ENCODE measurements at places on chromosomes 16 and 17.
A peak's percentile ranks its signal among the peaks of the same experiment; 100 is the strongest.

DNA sequence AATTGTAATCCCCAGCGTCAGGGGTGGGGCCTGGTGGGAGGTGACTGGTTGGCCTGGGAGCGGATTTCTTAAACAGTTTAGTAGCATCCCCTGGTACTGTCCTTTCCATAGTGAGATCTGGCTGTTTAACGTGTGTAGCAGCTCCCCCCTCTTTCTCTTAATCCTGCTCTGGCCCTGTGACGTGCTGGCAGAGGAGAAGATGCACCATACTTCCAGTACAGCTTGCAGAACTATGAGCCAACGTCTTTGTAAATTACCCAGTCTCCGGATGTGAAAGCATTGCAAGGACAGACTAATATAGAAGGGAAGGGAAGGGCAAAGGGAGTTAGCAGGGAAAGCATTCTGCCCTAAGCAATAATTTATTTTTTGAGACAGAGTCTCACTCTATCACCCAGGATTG is 83.9 kb downstream of the RMI2 start:
- no peak for DNase-seq

- peak; percentile 59 for DNase-seq
These were observed 19.7 kb upstream of the SHISA9 start for GRCh38 chr16:12881740-12882139.

DNA sequence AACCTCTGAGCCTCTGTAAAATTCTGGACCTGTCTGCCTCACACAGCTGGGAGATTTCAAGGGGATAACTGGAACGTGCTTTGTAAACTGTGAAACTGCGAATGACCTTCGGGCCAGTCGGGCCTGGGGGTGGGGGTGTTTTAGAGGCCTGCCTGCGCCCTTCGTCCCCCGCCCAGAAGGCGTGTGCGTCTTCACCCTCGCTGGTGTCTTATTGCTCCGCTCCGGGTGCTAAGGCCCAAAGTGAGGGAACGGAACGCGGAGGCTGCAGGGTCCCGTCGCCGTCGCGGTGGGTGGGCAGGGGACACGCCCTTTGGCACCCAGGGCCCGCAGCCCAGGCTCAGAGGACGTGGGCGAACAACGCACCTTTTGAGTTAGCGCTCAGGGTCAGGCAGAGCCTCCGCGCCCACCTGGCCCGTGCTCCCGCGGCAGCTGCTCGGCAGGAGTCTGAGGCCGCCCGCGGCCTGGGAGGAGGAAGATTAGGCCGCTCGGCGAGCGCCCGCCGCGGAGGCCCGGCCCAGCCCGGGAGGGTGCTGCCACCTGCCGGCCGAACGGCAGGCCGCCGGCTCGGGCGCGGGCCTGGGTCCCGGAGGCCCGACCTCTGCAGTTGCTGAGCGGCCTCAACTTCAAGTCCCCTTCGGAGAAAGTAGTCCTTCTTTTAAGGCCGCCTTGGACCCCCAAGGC is 29.7 kb downstream of the DCAKD start:
- DNase-seq: peak; percentile 51

- DNase-seq: no peak
These were observed 59.9 kb downstream of the NKD1 start for GRCh38 chr16:50607970-50608557.

DNA sequence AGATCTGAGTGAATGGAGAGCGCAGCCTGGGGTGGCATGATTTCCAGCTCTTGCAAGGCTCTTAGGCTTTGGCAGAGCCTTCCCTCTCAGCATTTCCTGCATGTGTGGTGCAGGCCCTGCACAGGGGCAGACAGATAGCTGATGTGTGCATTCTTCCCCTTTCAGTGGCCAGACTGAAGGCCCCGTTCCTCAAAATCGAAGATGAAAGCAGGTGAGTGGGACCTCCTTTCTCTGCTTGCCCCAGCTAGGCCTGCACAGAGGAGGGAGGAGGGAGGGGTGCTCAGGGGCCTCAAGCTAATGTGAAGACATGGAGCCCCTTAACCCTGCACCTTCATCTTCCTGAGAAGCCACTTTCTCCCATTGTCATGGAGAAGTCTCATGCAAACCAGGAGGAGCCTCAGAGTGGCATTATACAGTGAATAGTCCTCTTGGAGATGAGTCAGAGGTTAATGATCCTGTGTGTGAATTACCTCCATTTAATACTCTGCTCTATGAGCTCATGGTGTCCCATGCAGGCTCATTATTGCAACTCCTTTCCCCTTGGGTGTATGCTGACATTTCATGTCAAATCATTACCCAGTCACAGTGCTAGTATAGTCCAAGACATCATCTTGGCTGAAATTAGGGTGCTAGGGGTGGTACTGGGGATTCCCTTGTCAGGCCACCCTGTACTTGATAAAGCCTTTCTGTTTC is 20.4 kb upstream of the ADAM11 start:
- peak; percentile 23 for DNase-seq

- DNase-seq: no peak
These were observed 8.7 kb downstream of the ABI3 start for GRCh38 chr17:49218941-49219913.

- DNase-seq: no peak
These were observed 34.7 kb downstream of the YPEL2 start for GRCh38 chr17:59366040-59366757.

DNA sequence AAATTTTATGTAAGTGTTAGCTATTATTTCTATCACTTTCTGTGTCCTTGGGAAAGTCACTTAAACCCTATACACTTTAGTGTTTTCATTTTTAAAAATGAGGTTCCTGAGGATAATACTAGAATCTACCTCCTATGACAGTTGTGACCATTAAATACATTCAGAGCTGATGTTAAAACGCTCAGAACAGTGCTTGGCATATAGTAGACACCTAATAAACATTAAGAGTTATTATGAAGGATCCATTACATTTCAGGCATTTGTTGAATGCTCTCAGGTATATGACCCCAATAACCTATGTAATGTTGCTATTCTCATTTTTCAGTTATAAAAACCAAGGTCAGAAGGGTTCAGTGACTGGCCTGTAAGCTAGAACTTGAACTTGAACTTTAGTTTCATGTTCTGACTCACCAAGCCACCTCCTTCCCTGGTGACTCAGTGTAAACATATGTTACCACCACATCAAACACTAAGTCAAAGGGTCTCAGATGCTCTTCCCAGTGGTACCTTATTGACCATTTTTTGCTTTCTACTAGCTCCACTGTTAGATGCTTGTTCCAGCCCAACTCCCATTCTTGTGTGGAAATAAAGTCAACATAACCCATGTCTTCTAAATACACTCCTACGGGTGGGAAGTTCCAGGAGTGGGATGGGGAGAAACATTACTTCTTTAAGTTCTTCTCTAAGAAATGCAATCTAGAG is 47.6 kb downstream of the HSD17B2 start:
- peak; percentile 44 for DNase-seq

DNA sequence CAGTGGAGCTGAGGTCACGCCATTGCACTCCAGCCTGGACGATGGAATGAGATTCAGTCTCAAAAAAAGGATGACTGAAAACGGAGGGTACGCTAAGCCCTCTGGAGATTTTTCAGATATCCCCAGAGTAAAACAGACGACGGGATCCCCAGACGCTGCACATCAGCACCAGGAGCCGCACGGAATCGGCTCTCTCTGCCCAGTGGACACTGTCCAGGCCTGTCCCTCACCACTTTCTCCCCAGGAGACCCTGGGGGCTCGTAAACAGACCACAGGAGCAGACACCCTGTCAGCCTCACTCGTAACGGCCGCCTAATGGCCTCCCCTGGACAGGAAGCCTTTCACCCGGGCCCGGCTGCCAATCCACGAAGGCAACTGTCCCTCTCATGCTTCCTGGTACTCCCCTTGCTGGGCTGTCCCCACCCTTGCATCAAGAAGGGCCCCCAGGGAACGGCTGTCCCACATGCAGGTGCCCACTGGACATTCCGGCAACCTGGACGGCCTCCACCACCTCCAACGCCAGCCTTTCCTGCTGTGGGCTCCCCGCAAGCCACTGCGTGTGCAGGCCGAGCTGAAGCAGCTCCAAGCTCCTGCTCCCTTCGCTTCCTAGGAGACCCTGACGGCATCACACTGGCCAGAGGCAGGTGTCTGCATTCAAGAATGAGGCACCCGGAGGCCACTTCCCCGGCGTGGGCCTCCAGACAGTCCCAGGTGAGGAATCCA is 74.3 kb downstream of the TIMM22 start:
- no peak for DNase-seq

- DNase-seq: peak; percentile 52
These were observed 667.4 kb upstream of the SALL1 start for GRCh38 chr16:51818342-51818944.

- DNase-seq: peak; percentile 30
These were observed 16.1 kb upstream of the SPATA32 start for GRCh38 chr17:45277992-45278391.

- no peak for DNase-seq
These were observed 33.5 kb upstream of the MON1B start for GRCh38 chr16:77157346-77158058.

DNA sequence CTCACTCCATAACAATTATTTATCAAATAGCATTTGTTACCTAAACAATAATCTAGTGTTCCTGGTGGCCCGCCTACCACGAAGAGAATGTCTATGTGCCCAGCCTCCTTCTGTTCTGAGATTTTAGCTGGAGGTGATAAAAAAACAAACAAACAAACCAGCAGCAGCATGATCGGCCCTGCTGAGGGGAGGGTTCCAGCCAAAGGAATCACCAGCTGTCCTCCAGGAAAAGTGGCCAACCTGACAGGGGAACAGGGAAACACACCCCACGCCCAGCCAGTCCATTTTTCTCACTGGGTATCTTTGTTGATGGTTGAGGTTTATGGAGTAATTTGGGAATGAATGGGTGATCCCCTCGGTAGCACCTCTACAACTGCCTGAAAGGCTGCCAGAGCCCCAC is 203.0 kb upstream of the DYNLRB2 start:
- DNase-seq: no peak

DNA sequence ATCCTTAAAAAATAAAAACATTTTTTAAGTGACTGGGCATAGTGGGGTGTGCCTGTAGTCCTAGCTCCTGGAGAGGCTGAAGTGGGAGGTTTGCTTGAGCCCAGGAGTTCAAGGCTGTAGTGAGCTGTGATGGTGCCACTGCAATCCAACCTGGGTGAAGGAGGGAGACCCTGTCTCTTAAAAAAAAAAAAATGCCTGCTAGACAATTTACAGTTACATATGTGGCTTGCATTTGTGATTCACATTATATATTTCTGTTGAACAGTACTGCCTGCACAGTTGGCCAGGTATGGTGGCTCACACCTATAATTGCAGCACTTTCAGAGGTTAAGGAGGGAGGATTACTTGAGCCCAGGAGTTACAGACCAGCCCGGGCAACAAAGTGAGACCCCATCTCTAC is 23.4 kb downstream of the CBFB start:
- no peak for DNase-seq

DNA sequence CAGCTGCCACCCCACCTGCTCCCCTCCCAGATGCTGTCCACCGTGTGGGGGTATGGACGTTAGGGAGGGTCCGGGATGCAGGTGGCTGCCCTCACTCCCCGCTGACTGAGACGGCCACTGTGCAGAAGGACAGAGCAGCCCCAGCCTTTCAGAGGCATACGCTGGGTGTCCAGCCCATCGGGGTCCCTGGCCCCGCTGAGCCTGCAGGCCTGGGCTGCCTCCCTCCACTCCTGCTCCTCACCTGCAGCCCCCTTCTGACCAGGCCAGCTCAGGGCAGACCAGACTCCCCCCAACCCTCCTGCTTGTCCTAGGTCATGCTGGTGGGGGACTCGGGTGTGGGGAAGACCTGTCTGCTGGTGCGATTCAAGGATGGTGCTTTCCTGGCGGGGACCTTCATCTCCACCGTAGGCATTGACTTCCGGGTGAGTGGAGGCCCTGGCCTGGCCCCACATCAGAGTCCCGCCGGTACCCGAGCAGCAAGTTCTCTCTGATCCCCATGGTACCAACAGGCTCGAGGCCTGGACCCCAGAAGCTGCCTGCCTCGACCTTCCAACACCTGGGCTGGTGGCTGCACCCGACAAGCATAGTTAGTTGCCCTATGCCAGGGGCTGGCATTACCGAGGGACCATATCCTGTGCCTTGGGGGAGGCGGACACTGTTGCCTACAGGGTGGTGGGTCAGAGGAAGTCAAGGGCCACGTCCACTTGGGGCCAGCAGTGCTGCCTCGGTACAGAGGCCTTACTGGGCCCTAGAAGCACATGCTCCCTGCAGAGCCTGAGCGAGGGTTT is 1.4 kb downstream of the RAB26 start:
- no peak for DNase-seq

GRCh38 chr17:44077595-44077909 is 7.0 kb downstream of the G6PC3 start:
- DNase-seq: no peak

DNA sequence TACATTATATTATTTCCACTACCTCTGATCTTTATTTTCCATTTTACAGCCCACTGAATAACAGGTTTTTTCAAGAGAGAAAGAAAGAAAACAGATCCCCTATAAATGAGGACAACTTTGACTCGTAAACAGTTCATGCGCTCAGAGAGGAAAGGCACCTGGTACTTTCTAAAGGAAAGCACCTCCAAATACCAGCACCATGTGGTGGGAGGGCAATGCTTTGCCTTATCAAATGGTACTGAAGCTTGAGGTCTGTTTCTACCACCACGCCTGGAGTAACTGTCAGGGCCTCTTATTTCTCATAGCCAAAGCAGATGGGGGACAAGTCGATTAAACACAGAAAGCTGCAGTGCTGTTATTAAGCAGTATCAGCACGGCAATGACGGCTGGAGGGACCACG is 510.3 kb upstream of the ZFHX3 start:
- DNase-seq: no peak

- no peak for DNase-seq
These were observed 32.0 kb upstream of the SMPD3 start for GRCh38 chr16:68480084-68480995.

DNA sequence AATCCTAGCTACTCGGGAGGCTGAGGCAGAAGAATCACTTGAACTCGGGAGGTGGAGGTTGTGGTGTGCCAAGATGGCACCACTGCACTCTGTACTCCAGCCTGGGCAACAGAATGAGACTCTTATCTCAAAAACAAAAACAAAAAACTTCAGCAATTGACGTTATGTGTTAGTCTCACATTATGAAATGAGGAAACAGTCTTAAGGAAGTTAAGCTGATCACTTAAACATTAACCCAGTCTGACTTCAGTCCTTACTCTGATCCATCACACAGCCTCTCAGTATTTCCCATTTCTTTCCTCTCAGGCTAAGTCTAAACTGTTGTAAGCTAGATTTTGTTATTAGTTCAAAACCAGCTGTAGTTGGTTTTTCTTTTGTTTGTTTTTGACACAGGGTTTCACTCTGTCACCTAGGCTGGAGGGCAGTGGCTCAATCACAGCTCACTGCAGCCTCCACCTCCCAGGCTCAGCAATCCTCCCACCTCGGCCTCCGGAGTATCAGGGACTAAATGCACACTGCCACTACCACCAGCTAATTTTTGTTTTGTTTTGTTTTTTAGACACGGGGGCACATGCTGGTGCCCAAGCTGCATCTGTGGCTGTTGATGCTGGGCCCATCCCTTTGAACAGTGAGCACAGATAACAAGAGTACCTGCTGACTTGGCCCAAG is 6.3 kb downstream of the JPT1 start:
- no peak for DNase-seq
